ENCODE measurements at places on chromosomes 11 and 22.

- no peak for DNase-seq
Measured at GRCh38 chr11:88179971-88180629, 4.9 kb upstream of the RAB38 start.

DNA sequence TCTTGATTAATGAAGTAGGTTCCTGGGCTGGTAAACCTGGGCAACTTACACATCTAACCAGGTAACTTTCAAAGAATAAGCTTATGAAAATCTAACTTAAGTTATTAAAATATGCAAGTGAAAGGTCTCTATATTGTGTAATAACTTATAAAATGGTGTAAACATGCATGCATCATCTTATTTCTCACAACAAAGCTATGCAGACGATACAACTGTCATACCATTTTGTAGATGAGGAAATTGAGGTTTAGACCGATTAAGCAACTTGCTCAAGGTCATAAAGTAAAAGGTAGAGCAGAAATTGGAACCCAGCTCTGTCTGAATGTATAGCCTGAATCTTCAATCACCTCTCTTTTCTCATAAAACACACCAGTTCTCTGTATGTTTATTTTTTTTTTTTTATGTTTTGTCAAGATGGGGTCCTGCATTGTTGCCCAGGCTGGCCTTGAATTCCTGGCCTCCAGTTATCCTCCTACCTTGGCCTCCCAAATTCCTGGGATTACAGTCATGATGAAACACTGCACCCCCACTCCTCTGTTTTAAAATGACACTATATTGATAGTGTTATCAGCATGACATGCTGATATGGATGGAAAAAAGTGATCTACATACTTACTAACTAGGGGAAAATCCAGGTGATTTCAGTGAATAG lies 109.6 kb downstream of the SGSM3 start:
- no peak for DNase-seq

- DNase-seq = no peak
Measured at GRCh38 chr11:91513734-91514133, 710.9 kb upstream of the FAT3 start.

DNA sequence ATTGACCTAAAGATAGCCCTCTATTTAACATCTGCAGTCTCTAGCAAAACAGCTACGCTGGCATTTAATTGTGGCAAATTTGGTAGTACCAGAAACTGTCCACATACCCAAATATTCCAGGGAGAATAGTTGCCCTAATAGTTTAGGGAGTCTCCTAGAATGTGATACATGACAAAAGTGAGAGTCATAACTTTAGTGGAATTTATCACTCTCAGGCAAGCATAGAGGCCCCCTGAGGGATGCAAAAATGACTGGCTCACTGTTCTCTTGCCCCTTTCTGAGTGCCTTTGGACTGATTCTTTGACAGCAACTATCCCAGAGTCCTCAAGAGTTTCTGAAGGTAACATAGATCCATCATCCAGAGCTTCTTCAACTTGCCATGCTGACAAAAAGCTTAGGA lies 2.3 kb upstream of the OR51B4 start:
- no peak for DNase-seq

GRCh38 chr11:132605825-132606570 lies 926.3 kb downstream of the OPCML start:
- peak; percentile 18 for DNase-seq

DNA sequence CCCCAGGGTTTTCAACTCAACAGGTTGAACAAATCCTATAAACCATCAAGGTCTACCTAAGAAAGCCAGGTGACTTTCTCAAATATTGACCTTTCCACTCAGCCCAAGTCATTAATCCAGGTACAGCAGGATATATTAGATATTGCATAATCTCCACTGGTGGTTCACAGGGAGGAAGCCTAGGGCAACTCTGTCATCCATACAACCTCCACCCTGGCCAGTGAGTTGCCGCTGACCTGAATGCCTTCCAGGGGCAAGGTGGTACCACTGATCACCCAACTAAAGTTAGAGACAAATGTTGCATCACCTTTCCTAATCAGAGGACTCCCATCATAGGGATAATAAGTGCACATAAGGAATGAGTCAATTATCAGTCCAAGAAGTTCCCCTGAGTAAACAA lies 22.9 kb downstream of the GUCD1 start:
- no peak for DNase-seq

GRCh38 chr11:112212290-112212689 lies 13.9 kb upstream of the PTS start:
- DNase-seq = no peak

GRCh38 chr11:47768101-47768612 lies 1.0 kb upstream of the FNBP4 start:
- peak; percentile 11 for DNase-seq

DNA sequence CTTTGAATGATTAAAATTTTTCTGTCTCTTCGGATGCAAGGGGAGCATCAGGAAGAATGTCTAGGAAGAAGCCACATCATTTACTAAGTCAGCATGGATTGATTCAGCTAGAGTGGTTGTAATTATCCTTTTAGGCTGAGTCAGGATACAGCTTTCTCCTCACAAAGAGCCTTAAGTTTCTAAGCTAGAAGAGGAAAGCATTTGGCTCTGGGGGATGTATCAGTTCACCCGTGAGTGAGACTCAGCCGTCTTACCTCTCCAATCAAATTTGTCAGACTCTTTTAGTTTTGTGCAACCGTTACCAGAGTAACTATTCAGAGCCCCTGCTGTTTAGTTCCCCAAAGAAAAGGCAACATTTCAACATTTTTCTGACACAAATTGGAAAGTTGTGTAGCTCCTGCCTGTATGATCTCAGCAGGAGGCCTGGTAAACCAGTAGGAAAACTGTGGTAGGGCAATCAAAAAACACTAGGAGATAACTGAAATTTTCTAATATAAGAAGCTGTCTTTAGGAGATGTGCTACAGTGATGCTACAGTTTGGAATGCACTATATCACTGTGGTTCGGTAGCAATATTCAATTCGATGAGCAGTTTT lies 432.4 kb upstream of the LUZP2 start:
- DNase-seq = no peak

- DNase-seq = no peak
Measured at GRCh38 chr22:27973846-27974245, 54.8 kb upstream of the PITPNB start.

DNA sequence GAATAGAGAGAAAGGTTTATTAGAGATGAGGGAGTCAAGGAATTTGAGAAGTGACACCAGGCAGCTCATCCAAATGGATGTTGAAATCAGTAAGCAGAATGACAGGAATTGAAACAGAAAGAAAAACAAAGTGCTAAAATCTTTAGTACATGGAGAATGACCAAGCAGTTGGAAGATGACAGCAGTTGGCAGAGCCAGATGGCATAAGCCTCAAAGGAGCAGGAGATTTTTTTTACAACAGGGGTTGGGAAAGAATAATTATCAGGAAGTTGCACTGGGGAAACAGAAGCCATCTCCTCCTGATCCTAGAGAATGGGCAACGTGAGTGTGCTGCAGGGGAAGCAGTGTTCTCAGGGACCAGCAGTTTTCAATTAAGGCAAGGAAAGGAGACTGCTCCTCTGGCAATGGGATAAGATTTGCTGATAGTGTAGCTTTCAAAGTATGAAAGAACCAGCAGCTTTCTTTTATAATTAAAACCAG lies 28.9 kb downstream of the RAB39A start:
- no peak for DNase-seq

GRCh38 chr11:64801158-64801464 lies 1.9 kb downstream of the MAP4K2 start:
- no peak for DNase-seq

DNA sequence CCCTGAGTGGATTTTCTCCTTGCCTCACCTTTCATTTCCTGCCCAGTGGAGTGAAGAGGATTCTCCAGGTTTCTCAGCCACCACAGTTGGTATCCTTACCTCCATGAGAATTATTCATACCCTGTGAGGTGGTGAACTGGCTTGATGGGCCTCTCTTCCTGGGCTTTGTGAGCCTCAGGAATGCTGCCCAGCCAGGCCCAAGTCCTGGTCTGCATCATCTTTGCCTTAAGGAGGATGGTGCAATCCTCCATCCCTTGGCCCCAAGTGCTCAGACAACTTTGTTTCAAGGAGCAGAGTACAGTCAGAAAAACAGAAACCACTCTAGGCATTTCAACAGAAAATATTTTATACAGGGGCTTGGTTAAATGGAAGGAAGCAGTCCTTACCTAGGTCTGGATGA lies 114.2 kb upstream of the CADM1 start:
- DNase-seq = no peak

DNA sequence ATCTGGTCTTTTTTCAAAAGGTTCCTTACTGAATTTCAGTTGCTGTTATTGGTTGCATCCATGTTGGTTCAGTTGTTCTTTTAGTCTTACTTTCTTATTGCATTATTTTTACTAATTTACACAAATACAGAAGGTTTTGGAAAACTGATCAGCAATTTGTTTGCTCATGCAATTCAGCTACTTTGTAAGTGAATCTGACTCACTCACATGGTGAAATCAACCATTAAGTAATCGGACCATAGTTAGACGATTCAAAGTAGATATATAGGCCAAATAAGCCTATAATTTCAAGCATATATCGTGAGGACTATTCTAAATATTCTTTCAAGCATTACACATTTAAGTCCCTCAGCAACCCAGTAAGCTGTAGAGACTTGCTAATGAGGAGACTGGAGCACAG lies 41.7 kb downstream of the CCDC83 start:
- no peak for DNase-seq

GRCh38 chr11:110185121-110185591 lies 92.0 kb downstream of the ZC3H12C start:
- no peak for DNase-seq

DNA sequence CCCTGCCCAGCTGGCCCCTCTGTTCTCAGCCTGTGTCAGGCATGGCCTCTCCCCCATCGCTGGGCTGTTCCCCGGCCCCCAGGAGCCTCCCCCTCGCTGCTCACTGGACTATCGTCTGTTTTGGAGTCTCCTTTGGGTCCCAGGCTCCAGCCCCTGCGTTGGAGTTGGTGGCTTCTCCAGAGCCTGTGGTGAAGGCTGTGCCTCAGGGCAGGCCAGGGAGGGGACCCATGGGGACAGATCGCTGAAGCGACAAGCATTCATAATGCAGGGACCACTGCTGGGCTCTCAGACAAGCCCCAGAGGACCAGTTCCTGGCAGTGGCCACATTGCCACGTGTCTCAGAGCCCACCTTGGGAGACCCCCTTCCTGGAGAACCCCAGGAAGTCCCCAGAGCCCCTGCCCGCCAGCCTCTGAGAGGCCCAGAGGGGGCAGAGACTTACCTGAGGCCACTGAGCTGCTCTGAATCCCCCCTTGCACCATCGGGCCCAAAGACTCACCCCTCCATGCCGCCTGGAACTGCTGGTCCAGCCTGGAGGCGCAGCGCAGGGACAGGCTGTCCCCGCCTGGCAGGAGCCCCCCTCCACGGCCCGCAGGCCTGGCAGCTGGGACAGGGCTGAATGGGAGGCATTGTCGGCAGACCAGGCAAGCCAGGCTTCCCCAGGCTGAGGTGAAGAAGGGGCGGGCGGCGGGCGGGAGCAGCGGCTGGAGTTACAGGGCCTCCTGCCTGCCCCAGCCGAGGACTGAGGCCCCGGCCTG lies at the start of gene CHADL:
TSS of gene CHADL (minus strand) at position 555 of the 756 bp plus-strand sequence. CDS start at position 505, 50 bp downstream.
- peak; percentile 24 for DNase-seq

DNA sequence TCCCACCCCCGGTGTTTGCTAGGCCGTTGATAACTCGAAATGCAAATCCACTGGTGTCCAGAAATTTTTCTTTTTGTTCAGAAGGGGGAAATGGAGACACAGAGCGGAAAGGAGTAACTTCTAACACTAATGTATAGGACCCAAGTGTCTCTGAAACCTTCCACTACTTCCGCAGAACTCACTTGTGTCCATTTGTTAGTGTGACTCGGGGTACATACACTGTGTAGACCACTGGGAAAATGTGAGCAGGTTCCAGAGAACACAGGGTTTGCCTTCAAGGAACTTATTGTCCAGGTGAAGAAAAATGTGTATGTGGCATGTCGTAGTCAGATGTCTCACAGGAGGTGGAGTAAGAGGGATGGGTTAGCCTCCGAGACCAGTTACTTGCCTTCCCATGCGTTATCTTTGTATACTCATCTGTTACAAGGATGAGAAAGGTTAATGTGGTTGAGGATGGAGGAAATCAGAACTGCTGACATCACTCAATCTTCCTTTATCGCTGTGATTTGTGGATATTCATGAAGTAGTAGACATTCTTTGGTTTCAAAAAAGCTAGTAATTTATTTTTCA lies 857 bp downstream of the ARCN1 start:
- DNase-seq = no peak

GRCh38 chr11:124896821-124897391 lies 759 bp downstream of the ROBO4 start:
- no peak for DNase-seq

DNA sequence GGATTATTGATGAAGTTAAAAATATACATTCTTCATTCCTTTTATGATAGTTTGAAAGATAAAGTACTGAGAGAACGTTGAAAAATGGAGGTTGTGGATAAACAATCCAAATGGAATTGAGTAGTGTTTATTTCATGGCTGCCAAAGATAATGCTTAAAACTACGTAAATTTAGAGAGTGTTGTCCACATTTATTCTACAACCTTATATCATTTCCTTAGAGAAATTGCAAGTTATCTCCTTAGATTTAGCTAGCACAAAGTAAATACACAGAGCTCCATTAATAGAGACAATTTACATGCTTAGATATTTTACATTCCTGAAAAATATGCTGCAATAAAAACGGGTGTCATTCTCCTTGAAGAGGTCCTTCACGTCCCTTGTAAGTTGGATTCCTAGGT lies 146.5 kb upstream of the CCDC179 start:
- no peak for DNase-seq

DNA sequence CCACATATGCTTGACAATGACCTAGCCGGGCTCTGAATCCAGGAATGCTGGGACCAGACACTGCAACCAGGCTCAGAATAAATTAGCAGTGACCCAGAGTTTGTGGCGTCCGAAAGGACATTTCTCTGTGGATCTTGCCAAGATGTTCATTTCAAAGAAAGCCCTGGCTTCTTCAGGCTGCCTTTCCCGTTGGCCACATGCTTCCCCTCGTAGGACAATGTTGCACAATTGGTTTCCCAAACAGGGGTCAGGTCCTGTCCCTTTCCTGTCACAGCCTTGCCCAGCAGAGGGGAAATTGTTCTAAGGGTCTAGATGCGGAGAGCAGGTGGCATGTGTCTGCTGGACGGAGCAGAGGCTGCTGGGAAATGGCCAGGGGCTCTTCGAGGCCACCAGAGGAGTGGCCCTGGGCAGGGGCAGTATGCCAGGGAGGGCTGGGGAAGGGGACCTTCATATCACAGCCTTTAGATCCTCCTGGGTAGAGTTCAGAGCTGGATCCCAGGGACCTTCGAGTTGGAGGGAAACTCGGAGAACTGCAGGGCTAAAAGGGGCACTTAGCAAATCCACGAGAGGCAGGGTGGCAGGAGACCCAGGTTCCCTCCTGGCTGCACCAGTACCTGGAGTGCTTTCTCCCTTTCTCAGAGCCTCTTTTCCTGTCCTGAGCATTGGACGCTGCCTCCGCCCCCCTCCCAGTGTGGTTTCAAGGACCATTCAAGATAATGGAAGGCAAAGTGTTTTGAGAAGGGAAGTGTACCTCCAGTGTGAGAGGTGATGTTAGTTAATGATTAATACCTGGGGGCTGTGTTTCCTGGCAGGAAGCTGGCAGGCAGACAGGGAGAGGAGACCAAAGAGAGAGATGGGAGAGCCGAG lies 42.3 kb downstream of the C11orf96 start:
- no peak for DNase-seq
